ENCODE measurements at places on chromosomes 11 and 22. TPM values are rescaled to one million over a fixed set of nuclear protein-coding genes. Genes with fewer than 3 reads are reported as not detected.

GLYATL1 gene
- total RNA-seq: 0.69 TPM

DDTL gene
- total RNA-seq: 0.59 TPM

ANO1 gene
- not detected for total RNA-seq

GAB4 gene
- total RNA-seq: not detected

KDM2A gene
- total RNA-seq: 75.2 TPM

SLC17A6 gene
- total RNA-seq: not detected

CASP5 gene
- not detected for total RNA-seq

CNTF gene
- 3.1 TPM for total RNA-seq

DLG2 gene
- 2.1 TPM for total RNA-seq

FJX1 gene
- 33.4 TPM for total RNA-seq

MMP13 gene
- total RNA-seq: not detected

BIK gene
- total RNA-seq: not detected

ATP6V1E1 gene
- 232 TPM for total RNA-seq

Data from smooth muscle cell of the umbilical artery (primary cell).